ENCODE measurements at places on chromosomes 4 and X.

DNA sequence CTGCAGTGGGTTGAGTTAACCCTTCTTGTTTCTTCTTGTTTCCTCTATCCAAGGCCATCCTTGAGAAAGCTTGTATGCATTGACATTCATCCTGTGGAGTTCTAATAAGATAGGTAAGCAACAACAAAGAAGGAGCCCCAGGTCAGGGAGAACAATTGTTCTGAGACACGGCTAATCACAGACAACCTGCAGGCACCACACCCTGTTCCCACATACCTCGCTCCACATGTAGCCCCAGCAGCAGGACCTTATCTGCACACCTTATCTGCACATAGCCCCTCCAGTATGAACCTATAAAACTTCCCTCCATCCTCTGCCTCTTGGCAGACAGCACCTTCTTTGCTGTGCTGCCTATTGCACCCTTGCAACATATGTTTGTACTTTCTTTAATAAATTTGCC, 129.1 kb downstream of the MSL3 start:
- DNase-seq: no peak

- no peak for DNase-seq
Measured at GRCh38 chr4:3384391-3384770, 57.4 kb upstream of the HGFAC start.

DNA sequence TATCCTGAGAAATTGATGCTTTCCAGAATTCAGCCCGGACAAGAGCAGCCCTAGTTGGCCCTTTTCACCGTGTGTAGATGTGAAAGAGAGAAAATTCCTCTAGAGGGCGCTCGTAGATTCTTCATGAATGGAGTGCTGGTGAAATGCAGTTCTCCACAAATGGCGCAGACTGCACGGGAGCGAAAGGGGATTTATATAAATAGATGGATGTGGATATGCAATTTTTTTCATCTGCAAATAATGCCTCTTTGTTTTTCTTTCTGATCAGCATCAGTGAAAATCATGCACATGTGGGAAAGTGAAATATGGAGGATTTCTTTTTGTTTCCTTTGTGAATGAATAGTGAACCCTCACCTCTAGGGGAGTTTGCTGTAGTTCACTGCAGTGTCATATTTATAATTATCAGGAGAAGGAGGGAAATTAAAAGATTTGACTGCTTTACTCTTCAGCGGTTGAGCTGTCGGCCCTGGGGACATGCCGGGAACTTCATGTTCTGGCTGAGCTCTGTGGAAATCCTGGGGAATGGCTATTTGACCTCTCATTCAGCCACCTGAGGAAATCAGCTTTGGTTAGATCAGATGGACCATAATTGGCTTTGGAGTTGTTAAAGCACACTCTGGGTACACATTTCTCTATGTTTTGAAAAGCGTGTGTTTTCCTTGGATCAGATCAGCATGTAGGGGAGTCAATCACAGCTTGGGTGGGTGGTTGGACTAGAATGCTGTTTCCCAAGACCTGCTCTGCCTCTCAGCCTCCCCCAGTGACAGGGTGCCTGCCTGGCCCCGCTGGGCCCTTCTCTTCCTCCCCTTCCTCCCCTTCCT, 115.0 kb upstream of the SHISA3 start:
- no peak for DNase-seq

- DNase-seq: no peak
Measured at GRCh38 chr4:5678977-5679376, 29.4 kb downstream of the EVC2 start.

- DNase-seq: no peak
Measured at GRCh38 chrX:11478026-11478425, 184.8 kb downstream of the AMELX start.

DNA sequence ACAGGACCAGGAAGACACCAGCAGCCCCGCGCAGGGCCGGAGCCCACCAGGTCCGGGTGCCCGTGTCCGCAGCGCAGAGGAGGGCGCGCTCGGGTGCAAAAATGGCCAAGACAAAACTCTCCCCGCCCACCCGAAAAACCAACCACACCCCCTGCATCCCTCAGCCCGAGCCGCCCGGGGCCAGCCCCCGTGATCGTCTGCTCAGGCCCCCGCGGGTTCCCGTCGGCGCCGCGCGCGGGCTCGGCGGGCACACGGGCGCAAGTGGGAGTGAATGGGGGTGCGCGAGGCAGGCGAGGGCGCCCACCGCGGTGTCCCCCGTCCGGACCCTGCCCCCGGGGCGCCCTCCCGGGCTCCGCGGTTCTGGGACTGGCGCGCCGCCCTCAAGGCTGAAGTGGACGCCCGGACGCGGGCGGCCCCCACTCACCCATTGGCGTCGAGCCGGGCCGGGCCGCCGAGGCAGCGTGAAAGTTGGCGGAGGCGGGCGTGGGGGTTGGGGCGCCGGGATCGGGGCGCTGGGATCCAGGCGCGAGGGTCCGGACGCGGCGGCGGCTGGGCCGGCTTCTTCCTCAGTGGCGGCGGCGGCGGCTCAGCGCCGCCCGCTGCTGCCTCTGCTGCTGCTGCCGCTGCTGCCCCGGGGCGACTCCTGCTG, 393 bp downstream of the SH3KBP1 start:
- DNase-seq: no peak

DNA sequence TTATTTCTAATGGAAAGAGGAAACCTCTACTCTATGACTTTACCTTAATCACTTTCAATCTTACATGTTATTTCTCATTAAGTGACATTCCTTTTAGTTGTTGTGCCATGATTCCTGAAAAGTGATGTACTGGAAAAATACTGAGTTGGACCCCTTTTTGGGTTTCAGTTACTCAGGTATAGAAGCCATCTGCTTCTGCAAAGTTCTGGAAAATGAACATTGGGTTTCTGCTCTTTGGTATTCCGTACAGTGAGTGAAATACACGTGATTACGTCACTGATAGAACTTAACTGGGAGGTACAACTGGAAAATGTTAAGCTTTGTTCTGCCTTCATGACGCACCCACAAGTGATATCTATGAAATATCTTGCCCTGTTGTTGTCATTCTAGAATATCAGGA, 114.7 kb downstream of the MID1 start:
- DNase-seq: no peak

GRCh38 chr4:128859887-128860677, 50.6 kb downstream of the JADE1 start:
- DNase-seq: no peak

Measured in CD4-positive, alpha-beta T cell treated with Interleukin-4 for 1 hour (primary cell).